Inflammatory macrophage treated with lipopolysaccharide for 4 hours (primary cell): ENCODE measurements at places on chromosomes 16 and 17.

DNA sequence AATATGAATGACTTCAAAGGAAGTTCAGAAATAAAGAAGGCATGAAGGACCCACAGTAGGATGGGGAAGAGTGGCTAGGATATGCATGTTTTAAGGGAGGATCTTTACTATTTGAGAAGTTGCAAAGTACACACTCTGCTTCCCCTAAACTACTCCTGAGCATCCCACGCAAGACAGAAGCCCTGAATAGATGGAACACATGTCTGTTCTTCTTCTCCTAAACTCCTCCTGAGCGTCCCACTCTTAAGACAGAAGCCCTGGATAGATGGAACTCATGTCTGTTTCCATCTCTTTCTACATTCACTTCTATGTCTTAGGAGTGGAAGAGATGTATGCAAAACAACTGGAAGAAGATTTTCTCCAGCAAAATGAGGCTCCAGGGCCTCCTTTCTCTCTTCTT, 88.4 kb downstream of the VAT1L start:
- DNase-seq = no peak

GRCh38 chr16:79328402-79329165, 272.0 kb downstream of the MAF start:
- DNase-seq = peak; percentile 90

GRCh38 chr16:17304106-17304490, 166.7 kb downstream of the XYLT1 start:
- no peak for DNase-seq

- no peak for DNase-seq
These were observed 158.5 kb upstream of the CACNG5 start for GRCh38 chr17:66676421-66676820.

DNA sequence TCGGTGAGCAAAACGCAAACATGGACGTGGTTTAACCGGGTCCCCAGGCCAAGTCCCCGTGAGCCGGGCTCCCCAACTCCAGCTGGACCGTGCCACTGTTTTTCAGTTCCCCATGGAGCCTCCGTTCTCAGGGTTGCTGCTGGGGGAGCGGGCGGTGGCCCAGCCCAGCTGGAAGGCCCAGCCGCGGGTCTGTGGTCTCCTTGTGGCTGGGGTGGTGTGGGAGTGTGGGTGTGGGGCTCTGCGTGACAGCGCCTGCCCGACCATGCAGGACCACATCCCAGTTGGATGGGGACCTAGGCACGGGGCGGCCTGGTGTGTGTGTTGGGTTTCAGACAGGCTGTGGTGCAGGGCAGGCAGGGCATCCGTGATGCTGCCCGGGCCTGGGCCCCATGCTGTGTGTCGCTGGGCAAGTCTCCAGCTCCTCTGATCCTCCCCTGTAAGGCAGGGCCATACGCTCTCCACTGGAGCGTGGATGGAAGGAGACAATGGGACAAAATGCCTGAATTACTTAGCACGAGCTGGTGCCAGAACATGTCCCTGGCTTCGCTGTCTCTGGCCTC, 40.3 kb downstream of the COX4I1 start:
- DNase-seq = no peak

GRCh38 chr16:61617219-61617783, 418.9 kb downstream of the CDH8 start:
- no peak for DNase-seq

- peak; percentile 76 for DNase-seq
These were observed 116.1 kb upstream of the METRNL start for GRCh38 chr17:82963104-82963950.

- DNase-seq = no peak
These were observed 476.9 kb upstream of the GOT2 start for GRCh38 chr16:59210955-59211541.

- no peak for DNase-seq
These were observed 115.2 kb downstream of the C17orf67 start for GRCh38 chr17:56718515-56718914.

DNA sequence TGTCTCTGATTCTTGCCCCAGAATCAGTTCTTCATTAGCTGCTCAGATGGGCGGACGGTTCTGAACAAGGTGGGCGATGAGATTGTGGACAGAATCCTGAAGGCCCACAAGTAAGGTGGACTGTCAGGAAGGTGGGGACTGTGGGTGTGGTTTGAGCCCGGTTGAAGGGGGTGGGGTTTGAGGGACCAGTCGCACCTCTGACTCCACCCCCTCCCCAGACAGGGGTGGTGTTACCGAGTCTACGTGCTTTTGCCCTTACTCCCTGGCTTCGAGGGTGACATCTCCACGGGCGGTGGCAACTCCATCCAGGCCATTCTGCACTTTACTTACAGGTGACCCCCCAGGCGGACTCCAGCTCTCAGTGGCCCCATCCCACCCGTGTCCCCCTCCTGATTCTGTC, 11.3 kb downstream of the PLD2 start:
- no peak for DNase-seq

- DNase-seq = no peak
These were observed 11.3 kb upstream of the DHRS7C start for GRCh38 chr17:9802697-9803096.

DNA sequence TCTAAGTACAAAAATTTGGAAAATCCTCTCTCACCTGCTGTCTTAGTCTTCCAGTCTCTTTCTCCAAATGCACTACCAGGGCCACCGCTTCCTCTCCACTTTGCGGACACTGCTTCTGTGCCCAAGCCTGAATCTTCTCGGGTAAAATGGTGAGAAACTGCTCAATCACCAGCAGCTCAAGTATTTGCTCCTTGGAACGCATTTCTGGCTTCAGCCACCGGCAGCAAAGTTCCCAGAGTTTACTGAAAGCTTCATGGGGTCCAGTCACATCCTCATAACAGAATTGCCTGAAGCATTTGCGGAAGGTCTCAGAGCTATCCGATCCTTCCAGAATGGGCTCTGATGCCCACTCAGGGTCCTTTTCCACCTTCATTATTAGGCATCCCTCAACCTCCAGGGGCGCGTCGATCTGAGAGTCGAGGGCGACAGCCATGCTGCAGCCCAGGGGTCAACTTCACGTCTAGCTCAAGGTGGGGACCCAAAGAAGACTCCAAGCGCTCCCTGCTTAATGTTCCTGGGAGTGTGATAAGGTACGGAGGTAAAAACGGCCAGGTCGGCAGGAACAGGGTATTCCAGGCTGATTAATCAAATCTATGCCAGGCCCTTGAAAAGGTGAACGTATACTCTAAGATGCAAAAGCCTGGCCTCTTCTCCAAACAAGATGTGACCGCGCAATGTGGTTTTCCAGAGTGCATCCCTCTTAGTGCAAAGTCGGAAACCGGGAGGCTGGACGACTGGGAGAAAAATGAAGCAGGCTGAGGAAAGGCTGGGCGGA, 763 bp downstream of the ZKSCAN2 start:
- DNase-seq = no peak

DNA sequence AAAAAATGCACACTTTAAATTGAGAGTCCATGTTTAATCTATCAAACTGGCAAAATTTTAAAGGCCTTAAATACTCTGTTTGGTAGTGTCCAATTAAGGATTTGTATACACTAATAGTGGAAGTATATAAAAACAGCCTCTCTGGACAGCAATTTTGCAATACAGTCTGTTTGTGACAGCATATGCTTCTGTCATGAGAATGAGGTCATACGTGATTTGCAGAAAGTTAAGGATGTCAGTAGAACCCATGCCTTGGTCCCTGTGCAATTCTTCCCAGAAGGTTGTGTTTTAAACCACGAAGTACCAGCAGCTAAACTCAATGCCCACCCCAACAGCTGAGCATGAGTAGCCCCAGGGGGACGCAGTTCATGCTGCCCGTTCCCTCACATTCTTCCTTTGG, 78.4 kb downstream of the AIPL1 start:
- no peak for DNase-seq

GRCh38 chr17:76077584-76078110, 1.3 kb upstream of the ZACN start:
- no peak for DNase-seq

GRCh38 chr16:49275870-49276269, 5.8 kb downstream of the CBLN1 start:
- DNase-seq = no peak

GRCh38 chr17:21463204-21463661, 87.1 kb downstream of the KCNJ12 start:
- DNase-seq = no peak

DNA sequence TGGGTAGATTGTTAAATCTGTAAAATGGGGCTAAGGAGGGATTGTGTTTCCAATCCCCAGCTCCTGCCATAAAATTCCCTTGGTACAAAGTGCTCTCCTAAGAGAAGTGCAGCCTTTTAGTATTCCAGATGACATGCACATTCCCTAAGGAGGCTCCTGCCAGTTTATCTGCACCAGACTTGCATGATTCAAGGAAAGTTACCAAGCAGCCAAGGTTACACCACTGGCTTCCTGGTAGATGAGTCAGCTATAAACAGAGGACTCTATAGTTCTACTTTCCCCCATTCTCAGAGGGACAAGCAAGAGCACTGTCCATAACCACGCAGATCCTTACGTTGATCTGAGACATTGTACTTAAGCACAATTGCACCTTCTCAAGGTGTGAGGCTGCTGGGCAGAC, 1.9 kb downstream of the CALB2 start:
- peak; percentile 6 for DNase-seq

- no peak for DNase-seq
These were observed 8.6 kb downstream of the NEUROD2 start for GRCh38 chr17:39599004-39599664.

- no peak for DNase-seq
These were observed 14.2 kb upstream of the CACNG4 start for GRCh38 chr17:66950325-66950724.

GRCh38 chr16:3938843-3939624, 58.5 kb upstream of the CREBBP start:
- peak; percentile 33 for DNase-seq

DNA sequence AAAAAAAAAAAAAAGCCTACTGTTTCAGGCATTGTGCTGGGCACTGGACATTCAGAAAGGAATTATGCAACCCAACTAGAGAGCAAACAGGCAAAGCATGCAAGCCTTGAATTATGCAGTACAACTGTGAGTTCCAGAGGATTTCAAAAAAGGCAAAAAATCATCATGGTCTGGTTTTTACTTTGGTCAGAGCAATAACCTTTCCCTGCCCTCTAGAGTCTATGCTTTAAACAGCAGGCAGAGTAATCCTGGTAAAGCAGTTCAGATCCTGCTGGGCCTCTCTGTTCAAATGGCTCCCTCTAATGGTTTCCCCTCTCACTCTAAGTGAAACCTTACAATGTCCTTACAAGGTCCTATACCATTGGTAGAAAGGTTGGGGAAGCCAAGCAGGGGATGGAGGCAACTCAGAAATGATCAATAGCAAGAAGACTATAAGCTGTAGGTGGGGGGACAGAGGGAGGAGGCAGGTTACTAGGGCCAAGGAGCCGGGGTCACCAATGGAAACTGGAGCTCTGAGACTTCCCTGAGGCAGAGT, 4.6 kb upstream of the TAF15 start:
- peak; percentile 90 for DNase-seq

GRCh38 chr16:2962334-2963073, 1.6 kb upstream of the KREMEN2 start:
- no peak for DNase-seq

GRCh38 chr17:51559778-51560177, 299.4 kb downstream of the UTP18 start:
- no peak for DNase-seq

GRCh38 chr16:27235938-27236245, 32.6 kb downstream of the KDM8 start:
- DNase-seq = no peak
